ENCODE measurements at places on chromosomes 4 and X.

DNA sequence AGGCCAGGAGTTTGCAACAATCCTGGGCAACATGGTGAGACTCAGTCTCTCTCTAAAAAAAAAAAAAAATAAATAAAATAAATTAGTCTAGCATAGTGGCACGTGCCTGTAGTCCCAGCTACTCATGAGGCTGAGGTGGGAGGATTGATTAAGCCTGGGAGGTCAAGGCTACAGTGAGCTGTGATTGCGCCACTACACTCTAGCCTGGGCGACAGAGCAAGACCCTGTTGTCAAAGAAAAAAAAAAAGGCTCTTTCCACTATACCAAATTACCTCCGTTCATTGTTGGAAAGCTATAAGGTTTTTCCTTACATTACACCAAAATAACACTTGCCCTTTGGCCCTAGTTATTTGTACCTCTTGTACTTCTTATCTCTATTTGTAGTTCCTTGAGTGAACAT, 9.9 kb upstream of the PRSS48 start:
- DNase-seq = no peak

DNA sequence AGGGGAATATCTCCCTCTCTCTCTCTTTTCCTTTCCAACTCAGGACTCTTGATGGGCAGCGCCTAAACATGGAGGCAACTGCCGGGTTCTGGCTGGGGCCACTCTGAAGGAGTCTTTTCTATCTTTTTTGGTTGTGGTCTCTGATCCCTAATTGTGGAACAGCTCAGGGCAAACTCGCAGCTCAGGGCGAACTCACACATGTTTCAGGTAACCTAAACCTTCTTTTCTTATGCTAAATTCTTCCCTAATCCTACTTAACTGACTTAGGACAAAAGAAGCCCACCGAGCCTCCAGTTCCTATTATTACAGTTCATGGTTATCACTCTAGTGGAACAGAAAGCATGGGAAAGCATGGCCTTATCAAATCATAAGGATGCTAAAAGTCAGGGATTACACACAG, 21.3 kb downstream of the ETDA start:
- DNase-seq = no peak

DNA sequence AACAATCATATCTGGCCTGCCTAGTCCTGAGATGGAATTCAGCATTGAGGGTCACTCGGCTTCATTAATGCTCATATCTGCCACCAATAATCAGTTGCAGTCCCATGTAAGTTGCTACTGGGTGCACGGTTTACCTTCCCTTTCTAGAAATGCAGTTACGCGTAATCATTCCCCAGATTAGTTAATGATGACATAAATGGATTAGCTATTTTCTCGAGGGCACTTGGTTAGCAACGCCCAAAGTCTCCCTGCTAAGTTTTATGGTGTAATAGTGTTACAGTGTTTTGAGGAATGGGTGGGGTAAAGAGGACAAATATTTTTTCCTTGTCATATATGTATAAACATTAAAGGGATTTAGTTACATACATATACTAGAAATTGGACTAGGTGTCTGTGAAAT, 118.8 kb downstream of the MID1 start:
- no peak for DNase-seq

GRCh38 chr4:10673817-10674369, 10.7 kb downstream of the CLNK start:
- no peak for DNase-seq

- no peak for DNase-seq
These were observed 18.8 kb downstream of the TLR6 start for GRCh38 chr4:38837849-38838248.

DNA sequence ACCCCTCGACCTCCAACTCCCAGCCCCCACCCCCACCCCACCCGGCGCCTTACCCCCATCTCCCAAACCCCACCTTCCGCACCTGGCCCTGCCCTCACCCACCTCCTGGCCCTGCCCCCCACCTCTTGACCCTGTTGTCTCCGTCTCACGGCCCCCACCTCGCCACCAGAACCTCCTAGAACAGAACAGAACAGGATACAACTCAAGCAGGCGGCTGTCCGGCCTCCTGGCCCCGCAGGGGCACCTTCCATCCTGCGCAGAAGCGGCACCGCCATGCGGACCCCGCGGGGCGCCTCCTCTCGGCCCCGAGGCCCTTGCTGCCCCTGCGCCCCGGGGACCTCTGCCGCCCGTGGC, 354 bp downstream of the CTAG2 start:
- DNase-seq = no peak

GRCh38 chr4:26826721-26827120, 33.9 kb upstream of the STIM2 start:
- DNase-seq = no peak

DNA sequence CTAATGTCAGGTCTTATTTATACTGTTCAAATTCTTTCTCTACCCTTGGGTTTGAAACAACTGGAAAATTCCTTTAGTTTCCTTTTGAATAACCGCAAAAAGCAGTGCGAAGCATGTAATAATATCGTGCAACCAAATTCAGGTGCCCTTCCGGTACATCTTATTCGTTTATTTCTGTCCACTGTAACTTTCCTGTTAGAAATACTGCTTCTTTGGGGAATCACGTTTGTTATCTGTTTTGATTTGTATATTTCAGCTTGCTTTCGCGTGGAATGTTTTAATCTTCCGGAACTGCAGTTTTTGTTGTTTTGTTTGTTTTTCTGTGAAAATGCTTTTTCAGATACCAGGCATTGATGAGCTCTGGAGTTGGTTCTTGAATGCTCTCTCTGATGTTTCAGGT, 85.7 kb upstream of the HPRT1 start:
- DNase-seq = no peak

DNA sequence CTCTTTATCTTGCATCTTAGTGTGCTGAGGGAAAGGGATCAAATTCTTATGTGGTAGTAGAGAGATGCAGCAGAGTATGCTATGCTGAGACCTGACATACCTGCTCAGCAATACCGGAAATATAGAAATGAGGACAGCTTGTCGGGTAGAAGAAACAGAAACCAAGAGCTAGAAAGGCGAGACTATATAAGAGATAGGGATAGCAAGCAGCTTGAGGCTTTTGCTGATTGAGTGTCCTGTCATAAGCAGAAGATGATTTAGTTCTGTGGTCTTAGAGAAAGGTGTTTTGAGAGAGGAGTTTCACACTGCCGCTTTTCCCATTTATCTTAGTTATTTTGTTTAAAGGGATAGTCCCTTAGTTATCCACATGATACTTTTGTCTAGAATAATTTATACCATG, 31.7 kb downstream of the USP9X start:
- DNase-seq = no peak

DNA sequence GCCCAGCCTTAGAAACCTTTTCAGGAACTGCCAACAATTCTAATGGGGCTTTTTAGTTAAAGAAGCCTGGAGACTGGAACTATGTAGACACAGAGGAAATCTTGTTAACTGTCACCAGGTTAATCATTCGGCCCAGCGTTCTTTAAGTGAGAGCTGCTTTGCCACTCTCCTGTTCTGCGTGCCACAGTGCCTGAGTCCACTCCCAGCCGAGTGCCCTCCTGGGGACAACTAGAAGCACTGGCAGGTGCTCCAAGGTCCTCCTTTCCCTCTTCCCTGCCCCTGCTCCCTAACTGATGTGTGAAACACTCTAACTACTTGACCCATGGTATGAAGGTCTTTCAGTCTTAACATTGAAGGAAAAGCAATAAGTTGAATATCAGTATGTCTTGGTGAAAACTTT, 151.2 kb upstream of the TLL1 start:
- no peak for DNase-seq

DNA sequence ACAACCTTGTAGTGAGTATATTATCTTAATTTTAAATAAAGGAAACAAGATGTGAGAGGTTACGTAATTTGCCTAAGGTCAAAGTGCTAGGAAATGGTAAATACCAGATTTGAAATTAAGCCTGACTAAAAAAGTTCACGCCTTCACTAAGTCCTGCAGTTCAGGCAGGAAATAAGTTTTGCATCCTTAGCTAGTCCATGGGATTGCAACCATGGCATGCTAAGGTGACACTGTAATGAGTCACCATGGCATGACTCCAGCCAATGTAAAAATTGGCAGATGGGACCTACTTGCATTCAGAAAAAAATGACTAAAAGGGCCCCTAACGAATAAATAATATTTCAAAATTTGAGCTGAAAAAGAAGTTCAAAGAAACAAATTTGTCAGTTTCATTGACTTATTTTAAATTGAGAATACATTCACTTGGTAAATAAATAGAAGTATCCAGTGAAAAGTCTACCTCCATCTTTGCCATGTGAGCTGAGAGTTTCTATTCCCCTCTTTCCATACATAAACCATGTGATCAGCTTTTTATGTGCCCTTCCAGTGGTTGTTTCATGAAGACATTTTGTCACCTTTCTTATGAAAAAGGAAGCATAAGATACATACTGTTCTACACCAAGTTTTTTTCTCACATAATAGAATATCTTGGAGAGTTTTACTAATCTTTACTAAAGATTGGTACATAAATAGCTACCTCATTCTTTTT, 72.4 kb downstream of the ANKRD50 start:
- no peak for DNase-seq

DNA sequence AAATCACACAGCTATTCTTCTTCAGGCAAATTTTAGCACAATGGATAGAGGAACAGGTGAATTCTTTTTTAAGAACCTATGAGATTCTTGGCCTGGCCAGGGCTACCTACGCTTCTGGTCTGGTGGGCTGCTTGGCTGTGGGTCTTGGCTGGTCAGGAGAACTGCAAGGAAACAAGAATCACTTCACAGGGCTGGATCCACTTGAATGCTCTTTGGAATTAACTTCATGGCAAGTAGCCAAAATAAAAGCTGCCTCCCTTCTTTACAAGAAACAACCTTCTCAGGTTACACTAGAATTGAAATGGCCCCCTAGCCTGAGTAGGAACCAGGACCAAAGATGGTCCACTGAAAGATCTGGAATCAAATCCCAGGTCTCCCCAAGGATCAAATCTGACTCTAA, 519.1 kb downstream of the IQCM start:
- no peak for DNase-seq

- no peak for DNase-seq
These were observed 352.2 kb downstream of the SPRY1 start for GRCh38 chr4:123748806-123749205.

DNA sequence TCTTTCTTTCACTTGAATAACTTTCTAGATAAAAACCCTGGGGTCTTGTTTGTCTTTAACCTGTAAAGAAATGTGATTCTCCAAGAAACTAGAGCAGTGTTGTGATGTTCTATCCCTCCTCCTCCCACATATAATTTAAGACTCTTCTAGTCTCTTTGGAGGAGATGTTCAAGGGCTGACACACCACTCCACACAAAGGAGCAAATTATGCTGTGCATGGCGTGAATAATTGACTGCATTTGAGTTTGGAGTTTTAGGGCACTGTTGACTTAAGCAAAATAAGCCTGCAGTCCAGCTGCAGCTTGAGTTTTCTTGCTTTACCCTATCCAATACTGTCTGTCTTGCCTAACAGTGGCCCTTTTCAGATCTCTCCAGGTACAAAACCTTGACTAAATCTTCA, 119.7 kb downstream of the CHRDL1 start:
- no peak for DNase-seq

- no peak for DNase-seq
These were observed 35.6 kb upstream of the ADRA2C start for GRCh38 chr4:3730422-3731190.

- DNase-seq = peak; percentile 58
These were observed 78.8 kb upstream of the BCOR start for GRCh38 chrX:40176351-40177116.
